ENCODE measurements at places on chromosomes 6 and 20.

GRCh38 chr6:155389130-155389529 lies 66.5 kb downstream of the NOX3 start:
- DNase-seq = no peak

DNA sequence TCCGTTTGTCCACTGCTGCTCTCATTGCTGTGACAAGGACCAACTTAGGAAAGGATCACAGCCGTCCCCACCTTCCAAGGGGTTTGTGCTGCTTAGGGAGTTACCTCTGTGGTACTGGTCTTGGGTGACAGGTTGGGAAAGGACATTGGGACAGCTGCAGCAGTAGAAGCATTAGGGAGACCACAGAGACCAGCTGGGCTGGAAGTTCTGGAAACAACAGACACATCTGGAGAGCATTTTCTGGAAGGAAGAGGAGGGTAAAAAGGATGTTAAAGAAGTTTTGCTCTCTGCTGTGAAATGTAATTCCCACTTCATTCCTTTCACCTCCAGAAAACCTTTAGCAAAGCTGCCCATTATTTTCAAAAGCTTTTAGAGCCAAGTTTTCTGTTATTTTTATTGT lies 304.2 kb downstream of the LRFN2 start:
- DNase-seq = no peak

DNA sequence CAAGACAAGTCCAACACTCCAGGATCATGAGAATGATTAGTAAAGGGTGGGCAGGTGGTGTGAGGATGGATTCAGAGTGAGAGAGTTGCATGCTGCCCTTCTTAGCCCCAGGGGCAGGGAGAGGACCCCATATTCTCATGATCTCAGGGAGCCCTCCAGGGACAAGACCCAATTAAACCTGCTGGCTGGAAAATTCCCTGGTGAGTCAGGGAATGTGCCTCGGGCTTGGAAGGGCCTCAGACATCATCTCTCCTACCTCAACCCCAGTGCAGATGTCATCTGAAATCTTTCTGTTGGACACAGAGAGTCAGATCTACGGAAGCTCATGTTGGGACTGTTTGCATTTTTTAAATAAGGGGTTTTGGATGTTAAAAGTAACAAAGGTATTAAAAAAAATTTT lies 9.2 kb upstream of the SIRPD start:
- no peak for DNase-seq

DNA sequence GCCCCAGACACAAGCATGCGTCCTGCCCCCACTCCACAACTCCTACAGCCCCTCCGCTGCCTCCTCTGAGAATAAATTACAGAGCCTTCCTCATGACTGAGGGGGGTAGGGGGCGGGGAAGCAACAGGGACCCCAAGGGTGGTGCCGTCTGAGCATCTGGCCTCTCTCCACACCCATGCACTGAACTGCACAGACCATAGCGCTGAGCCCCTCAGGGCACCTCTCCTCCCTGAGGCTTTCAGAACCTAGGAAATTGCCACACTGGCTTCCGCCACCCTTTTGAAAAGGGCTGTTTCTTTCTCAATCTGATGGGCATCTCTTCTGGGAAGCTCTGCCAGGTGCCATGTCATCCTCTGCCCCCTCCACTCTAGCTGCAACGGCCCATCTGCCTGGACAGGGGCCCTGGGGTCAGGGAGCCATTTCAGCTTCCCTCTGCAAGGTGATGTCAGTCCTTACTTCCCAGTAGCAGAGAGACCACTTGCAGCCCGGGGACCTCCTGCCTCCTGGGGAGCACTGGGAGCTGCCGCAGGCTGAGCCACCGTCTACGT lies 2.5 kb downstream of the CST7 start:
- DNase-seq = no peak

DNA sequence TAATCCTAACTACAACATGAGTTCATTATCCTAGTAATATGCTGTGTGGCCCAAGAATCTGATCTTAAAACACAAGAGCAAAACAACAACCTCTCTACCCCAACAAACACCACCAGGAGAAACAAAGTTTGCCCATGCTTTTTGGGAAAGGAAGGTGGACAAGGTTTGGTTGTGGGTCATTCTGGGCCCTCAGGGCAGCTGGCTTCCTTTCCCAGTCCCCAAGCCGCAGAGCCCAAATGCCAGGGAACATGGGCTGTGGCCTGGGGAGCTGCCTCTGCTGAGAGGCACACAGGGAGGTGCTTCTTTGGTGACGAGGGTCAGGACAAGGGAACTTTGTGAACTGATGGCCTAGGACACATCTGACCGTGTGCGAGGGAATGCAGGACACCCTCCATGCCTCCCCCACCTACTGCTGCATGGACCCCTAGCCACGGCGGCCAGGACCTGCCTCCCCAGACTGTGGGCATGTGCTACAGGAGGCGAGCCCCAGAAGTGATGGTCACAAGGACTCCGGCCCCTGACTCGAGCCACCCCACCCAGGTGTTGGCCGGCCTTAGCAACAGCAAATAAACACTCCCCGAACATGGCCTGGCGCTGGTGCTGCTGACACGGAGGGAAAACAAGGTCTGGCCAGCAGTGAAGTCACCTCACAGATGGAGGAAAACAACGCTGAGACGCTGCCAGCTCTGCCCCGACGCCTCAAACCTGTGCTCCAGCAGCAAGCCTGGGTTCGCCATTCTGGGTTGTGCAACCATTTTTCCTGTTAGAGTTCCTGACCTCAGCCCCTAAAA lies 55.6 kb downstream of the RRBP1 start:
- no peak for DNase-seq

DNA sequence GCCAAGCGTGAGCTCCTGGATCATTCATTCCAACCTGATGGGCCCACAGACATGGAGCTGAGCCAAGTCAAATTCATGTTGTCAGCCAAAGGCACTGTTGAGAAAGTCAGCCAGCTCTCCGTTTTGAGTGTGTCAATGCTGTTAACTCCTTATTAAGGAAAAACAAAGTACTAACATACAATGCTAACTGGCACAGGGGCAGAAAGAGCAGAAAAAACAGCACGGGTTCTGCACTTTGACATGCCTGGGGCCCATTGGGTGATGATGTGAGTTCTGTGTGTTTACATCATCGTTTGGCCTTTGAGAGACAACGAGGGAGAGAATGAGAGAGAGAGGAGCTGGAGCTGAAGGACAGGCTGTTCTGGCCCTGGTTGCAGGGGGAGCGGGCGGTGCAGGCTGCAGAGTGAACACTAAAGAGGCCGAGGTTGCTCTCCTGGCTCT lies 85.9 kb downstream of the SMOC2 start:
- DNase-seq = peak; percentile 44

GRCh38 chr20:23207826-23208540 lies 121.9 kb upstream of the CD93 start:
- DNase-seq = no peak

GRCh38 chr20:17317341-17317740 lies 90.5 kb downstream of the PCSK2 start:
- no peak for DNase-seq

GRCh38 chr6:49906526-49906925 lies 40.2 kb upstream of the CRISP1 start:
- no peak for DNase-seq

DNA sequence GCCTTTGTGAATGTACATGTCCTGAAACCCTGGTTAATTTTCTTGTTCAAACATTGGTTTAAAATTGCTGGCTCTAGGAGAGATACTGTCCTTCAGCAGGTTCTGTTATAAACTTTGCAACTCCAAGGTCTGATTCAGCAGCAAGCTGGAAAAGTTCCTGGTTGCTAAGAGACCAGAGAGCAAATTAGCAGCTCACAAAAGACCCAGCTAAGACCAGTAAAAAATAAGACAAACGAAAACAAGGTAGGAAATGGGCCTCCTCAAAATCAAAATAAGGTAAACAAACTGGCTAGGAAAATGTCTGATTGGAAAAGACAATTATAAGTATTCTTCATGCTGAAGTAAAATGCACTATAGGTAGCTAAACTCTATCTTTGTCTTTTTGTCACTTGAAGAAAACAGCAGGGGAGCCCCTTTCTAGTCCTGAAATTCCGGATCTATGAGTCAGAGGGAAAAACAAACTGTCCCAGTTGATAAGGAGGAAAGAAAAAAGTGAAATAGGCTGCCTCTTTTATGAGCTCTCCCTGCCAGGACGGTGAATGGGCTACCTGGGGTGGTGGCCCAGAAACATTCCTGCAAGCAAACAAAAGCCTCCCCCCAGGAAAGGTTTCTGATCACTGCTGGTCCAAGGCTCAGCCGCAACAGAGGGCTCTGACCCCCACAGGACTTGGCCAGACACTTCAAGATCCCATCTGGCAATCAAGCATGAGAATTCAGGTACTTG lies 41.6 kb downstream of the UNC5CL start:
- peak; percentile 52 for DNase-seq

DNA sequence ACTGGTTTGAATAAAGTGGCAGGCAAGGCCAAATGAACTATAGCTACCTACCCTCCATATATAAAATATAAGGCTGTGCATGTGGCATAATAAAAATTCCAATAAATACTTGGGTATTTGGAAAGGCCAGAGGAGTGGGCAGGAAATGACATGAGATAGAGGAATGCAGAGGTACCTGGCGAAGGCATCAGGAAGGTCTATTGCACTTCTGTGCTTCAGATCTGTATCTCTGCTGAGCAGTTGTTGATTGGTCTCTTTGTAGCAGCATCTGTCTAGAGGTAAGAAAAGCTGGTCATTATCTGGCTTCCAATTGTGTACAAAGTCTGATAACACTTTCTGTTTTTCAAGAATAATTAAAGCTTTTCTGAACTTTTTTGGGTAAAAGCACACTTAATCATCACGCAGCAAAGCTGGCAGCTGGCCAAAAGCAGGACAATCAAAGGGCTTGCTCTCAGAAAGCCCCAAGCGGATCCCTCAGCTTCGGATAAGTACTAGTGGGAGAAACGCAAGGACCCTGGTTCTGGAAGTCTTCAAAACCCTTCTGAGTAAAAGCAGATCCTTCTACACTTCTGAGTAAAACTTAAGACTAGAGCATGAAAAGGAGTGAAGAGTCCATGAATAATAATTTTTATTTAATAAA lies 120.1 kb upstream of the TCF21 start:
- peak; percentile 30 for DNase-seq
